ENCODE measurements at places on chromosomes 11 and 22. TPM values are rescaled to one million over a fixed set of nuclear protein-coding genes. Genes with fewer than 3 reads are reported as not detected.

The CARD18 gene
- total RNA-seq, result not detected

The CEND1 gene
- not detected for total RNA-seq

DNA sequence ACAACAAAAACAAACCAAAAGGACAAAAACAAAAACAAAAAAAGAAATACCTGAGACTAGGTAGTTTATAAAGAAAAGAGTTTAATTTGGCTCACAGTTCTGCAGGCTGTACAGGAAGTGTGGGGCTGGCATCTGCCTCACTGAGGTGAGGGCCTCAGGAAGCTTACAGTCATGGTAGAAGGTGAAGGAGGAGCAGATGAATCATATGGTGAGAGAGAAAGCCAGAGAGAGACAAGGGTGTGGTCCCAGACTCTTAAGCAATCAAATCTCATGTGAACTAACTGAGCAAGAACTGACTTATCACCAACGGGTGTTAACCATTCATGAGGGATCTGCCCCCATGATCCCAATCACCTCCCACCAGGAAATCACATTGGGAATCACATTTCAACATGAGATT lies 58.8 kb upstream of the ZBED5 start:
- no peak for DNase-seq

GRCh38 chr22:38085501-38085900 lies 1.5 kb upstream of the SLC16A8 start:
- no peak for DNase-seq

DNA sequence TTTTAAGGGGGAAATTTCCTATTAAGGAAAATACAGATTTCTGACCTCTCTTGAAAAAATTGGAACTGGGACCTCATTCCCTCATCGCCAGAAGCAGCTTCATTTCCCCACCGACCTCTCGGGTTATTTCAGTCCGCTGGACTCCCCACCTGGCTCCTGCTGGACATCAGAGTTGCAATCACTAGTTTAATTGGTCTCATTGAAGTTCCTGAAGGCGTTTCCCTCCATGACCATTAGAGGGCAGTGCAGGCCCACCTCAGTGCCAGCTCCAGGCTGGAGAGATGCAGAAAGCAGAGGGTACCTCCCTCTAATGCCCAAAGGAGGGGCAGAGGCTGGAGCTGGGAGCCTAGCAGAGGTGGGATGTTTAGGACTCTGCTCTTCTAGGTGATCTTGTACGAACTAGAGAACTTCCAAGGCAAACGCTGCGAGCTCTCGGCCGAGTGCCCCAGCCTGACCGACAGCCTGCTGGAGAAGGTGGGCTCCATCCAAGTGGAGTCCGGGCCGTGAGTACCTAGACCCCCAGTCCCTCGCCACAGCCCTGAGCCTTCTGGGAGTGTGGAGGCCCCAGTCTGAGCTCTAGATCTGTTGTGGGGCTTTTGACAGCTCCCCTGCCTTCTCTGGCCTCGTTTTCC lies 2.7 kb downstream of the CRYBB3 start:
- no peak for DNase-seq

Measured in breast epithelium (tissue), 4 donors.